ENCODE measurements at places on chromosomes 5 and 9. TPM values are rescaled to one million over a fixed set of nuclear protein-coding genes. Genes with fewer than 3 reads are reported as not detected.
A peak's percentile ranks its signal among the peaks of the same experiment; 100 is the strongest.

DNA sequence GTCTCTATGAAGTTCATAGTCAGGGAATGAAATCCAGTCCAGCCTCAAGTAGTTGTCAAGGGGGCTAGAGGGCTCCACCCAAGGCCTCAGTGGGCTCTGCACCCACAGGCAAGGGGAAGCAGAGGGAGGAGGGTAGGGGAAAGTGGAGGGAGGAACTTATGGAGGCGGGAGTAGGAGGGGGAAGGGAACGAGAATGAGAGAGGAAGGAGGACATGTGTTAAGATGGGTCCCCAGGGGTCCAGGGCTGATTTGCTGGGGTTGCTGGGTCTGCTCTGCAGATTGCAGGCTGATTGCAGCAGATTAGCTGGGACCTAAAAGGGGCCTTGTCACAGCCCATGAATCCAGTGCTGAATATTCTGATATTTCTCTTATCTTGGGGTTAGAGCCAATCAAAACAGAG is 166.9 kb upstream of the IL12B start:
- H3K27me3 ChIP-seq: no peaks in the 10 kb centered on the region
- H3K4me1 ChIP-seq: no peaks in the 10 kb centered on the region
- H3K4me3 ChIP-seq: no peak overlapping the region

Gene TRIM36
- 0.30 TPM for total RNA-seq

Gene SCGB3A1
- total RNA-seq: not detected

Gene SLC25A2
- not detected for total RNA-seq

Gene IER5L
- total RNA-seq: 4.1 TPM

Gene FAM81B
- total RNA-seq: 2.1 TPM

Gene SLC1A3
- 70.8 TPM for total RNA-seq

GRCh38 chr5:79728396-79728795 is 38.8 kb downstream of the CMYA5 start:
- no peak for DNase-seq
- H3K27ac ChIP-seq: peak overlapping the region; percentile 69
- H3K27me3 ChIP-seq: no peaks in the 10 kb centered on the region
- no peaks in the 10 kb centered on the region for H3K36me3 ChIP-seq

Gene TAL2
- total RNA-seq: not detected

Gene DOCK2
- 20.0 TPM for total RNA-seq

Gene LRRTM2
- total RNA-seq: not detected

Gene BTNL8
- 0.17 TPM for total RNA-seq

DNA sequence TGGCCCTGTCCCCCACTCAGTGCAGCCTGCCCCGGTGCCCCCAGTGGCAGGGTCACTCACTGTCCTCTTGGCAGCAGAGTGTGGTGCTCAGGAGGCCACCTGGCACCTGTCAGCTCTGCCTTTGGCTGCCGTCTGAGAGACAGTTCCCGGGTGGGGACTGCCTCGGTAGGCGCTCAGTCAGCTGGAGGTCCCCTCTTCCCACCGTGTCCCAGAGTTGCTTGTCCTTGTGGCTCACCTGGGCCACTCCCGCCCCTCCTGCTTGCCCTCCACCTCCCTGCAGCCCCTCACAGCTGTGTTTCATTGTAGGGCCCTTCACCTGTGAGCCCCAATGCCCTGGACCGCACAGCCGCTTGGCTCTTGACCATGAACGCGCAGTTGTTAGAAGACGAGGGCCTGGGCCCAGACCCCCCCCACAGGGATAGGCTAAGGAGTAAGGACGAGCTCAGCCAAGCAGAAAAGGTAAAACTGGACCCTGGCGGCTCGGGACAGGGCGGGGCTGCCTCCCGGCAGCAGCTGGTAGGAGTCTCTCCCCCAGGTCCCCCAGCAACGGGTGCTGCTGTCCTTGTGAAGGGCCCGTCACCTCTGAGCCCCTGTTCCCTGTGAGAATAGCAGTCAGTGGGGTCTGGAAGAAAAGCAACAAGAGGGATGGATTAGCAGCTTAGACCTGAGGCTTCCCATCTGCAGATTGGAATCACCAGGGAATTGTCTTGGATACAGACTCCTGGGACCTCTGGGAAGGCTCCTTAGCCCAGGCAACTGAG is 122.7 kb downstream of the DAB2IP start:
- no peaks in the 10 kb centered on the region for H3K4me1 ChIP-seq
- H3K36me3 ChIP-seq: peaks cover 93% of the 10 kb centered on the region
- H3K27me3 ChIP-seq: no peaks in the 10 kb centered on the region

GRCh38 chr5:32508806-32509805 is 64.6 kb upstream of the ZFR start:
- H3K4me3 ChIP-seq: no peak overlapping the region
- H3K27ac ChIP-seq: no peak overlapping the region
- no peaks in the 10 kb centered on the region for H3K4me1 ChIP-seq
- no peaks in the 10 kb centered on the region for H3K36me3 ChIP-seq

DNA sequence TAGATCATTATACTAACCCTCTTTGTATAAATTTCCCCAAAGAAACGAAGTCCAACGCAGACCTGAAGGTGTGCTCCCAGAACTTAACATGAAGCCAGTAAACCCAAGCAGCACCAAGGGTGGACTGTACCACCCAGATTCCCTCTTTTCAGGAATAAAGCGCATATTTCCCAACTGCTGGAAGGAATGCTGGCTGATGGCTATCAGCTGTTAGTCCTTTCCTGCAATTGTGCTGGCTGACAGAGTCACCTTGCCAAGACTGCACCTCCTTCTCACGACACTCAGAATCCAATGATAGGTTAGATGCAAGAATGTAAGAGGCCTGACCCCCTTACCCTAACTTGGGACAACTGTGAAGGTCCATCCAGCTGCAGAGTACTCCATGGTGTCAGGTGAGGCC is 93.9 kb downstream of the MAPKAP1 start:
- H3K27ac ChIP-seq: no peak overlapping the region
- H3K4me3 ChIP-seq: no peak overlapping the region
- no peaks in the 10 kb centered on the region for H3K27me3 ChIP-seq
- DNase-seq: no peak

Gene ADCY2
- total RNA-seq: 0.52 TPM

Gene PCDHB3
- 0.80 TPM for total RNA-seq

DNA sequence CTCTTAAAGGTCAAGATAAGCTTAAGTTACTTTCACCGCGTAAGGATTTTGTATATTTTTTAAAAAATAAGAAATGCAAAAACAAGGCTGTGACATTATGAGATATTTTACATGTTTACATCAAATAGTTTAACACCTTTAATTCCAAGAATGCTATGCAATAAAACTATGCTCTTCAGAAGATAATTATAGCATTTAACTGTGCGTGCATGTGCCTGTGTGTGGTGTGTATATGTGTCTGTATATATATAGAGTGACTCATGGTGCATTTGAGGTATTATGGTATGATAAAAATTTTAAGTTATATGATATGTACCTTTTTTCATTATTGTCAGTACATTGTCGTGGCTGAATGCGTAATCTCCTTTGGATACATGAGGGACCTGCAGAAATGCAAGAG is 539.3 kb downstream of the PDE4D start:
- no peak overlapping the region for H3K27ac ChIP-seq
- peaks cover 5% of the 10 kb centered on the region for H3K4me1 ChIP-seq
- DNase-seq: no peak
- H3K27me3 ChIP-seq: no peaks in the 10 kb centered on the region

DNA sequence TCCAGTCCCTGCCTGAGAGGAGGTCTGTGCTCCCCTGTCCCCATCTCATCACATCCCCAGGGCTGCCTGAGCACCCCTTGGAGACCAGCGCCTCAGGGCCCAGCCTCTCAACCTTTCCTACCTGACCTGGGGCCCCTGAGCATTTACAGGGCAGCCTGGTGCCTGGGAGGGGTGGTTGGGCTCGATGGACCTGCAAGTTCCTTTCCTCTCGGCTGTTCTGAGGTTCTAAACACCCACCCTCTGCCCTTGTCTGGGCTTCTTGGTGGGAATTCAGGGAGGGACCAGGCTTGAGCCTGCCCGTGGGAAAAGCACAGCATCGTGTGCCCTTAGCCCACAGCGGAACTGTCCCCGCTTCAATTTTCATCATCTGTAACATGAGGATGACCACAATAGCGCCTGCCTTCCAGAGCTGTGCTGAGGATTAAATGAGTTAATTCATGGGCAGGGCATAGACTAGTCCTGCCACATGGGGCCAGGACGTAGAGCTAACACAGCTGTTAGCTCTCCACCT is 91.0 kb upstream of the SH3PXD2B start:
- H3K36me3 ChIP-seq: no peaks in the 10 kb centered on the region
- H3K27me3 ChIP-seq: no peaks in the 10 kb centered on the region
- H3K27ac ChIP-seq: no peak overlapping the region
- DNase-seq: no peak
- H3K4me1 ChIP-seq: peaks cover 23% of the 10 kb centered on the region

- H3K27ac ChIP-seq: no peak overlapping the region
- no peak for DNase-seq
- no peak overlapping the region for H3K4me3 ChIP-seq
Observed at GRCh38 chr5:82901281-82901888, 175.8 kb downstream of the TMEM167A start.

GRCh38 chr5:1547655-1548054 is 23.9 kb upstream of the LPCAT1 start:
- no peak overlapping the region for H3K4me3 ChIP-seq
- peaks cover 3% of the 10 kb centered on the region for H3K4me1 ChIP-seq
- no peak overlapping the region for H3K27ac ChIP-seq
- DNase-seq: peak; percentile 4
- no peaks in the 10 kb centered on the region for H3K27me3 ChIP-seq
- no peaks in the 10 kb centered on the region for H3K36me3 ChIP-seq

Gene S100Z
- not detected for total RNA-seq

Measured in heart left ventricle (tissue), 16 donors.